Stimulated activated CD8-positive, alpha-beta memory T cell treated with anti-CD3 and anti-CD28 coated beads, Interleukin-12 subunit alpha, Interleukin-12 subunit beta, amount 100 ng/mL, for 4 hours (primary cell): ENCODE measurements at places on chromosomes 7 and 10.

GRCh38 chr7:100914879-100915447 is 19.3 kb upstream of the ACHE start:
- no peak for DNase-seq

- no peak for DNase-seq
Observed at GRCh38 chr10:121813211-121813815, 114.5 kb downstream of the ATE1 start.

DNA sequence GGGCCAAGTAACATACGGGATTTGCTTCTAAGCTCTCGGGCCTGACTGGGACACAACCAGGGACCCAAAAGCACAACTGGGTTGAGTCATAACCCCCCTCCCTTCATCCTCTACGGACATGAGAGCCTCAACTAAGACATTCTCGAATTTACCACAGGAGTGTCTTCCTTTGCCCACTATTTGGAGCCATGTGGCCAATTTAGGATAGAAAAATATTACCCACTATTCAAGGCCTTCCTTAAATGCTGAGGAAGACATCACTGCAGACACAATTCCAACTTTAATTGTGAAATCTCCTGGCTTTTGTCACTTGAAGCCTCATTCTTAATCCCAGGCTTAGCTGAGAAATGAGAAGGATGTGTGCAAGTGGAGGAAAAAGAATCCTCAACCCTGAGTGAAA is 11.8 kb downstream of the CTBP2 start:
- DNase-seq = no peak

DNA sequence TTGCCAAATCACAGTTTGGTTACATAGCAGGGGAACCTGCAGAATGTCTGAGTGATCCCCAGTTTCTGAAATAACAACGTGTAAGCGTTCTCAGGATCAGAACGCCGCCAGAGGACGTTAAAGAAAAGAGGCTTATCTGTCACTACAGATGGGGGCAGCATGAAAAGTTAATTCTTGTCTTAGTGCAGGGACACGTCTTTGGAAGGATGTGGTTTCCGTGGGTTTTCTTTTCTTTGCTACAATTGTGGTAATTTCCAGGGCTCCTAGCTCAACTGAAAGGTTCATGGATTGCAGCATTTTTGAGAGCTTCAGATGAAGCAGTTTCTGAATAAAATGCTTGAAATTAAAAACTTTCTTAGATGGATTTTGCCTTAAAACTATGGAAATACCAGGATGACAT is 106.6 kb downstream of the PRKCQ start:
- no peak for DNase-seq

DNA sequence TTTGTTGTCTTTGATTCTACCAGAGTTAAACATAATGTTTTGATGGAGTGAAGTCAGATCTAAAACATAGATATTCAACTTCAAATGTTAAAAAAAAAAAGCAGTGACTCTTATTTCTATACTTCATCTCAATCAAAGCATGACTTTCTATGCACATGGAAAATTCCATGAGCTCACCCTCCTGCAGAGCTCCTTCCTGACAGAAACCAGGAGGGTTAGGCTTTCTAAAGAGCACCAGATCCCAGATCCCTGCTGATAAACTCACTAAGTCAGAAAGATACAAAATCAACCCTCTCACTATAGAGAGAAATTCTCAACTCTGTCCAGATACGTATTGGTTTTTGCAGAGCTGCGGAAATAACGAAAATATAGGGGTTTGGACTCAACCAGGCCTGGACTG is 122.6 kb downstream of the FAM107B start:
- DNase-seq = no peak

- DNase-seq = no peak
Observed at GRCh38 chr7:33043501-33044400, 18.8 kb downstream of the NT5C3A start.

DNA sequence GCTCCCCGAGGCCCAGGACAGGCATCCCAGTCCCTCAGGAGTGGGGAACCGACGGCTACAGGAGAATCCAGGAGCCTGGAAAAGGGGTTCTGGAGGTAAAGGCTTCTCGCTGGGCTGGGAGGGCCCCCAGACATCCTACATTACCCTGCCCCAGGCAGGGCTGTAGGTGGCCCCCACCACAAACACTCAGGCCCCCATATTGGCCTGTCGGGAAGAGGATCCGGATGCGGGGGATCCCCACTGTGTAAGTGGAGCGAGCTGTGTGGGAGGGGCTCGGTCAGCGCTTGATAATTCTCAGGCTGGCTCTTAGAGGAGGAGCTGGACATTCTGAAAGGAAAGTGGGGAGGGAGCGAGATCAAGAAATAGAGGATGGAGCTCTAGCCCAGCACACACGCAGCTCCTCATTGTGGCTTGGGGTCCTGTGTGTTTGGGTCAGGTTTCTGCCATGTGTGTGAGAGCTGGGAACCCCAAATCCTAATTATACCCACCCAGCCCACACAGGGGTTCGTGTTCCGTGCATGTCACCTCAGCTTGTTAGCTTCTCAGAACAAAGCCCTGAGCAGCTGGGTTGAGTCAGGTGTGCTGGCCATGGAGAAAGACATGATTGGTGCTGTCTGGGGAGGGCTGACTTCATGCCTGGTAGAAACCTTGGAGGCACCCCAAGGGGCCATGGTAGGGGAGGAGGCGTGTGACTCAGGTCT is 49.4 kb downstream of the ZNF467 start:
- no peak for DNase-seq

- no peak for DNase-seq
Observed at GRCh38 chr10:6319119-6319518, 116.4 kb downstream of the PFKFB3 start.

DNA sequence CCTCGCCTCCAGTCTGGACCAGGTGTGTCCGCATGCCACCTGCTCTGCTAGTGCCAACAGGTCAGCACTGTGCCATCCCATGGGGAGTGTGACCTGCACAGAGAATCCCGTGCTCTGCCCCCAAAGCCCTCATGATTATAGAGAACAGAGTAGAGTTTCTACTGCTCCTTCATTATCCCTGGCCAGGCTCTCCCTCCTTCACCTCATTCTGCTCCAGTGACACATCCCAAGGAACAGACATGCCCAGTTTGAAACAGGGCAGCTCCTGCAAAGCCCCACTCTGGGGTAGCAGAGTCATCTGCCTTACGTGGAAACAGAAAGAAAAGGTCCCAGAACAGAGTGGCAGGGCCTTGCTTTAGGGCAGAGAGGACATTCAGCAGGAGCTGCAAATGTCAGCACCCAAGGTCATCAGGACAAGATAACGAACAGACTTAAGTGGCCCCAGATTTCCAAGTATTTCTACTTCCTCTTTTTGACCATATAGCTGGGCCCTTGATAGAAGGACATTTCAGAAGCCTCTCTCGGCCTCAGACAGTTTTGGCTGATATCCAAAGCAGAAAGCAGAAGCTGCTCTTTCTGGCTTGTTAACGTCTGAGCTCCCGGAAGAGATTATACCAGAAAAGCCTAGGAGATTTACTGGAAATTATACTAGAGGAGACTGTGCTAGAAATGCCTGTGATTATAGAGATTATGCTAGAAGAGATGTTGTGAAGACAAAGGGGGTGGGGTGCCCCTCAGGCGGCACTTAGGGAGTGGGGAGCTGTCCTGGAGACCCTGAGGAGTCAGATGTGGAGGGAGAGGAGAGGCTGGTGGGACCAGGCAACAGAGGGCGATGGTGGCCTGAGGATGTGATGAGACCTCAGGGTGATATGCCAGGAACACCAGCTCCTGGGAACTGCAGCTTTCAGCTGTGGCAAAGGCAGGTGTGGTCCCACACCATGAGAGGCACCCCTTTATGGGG is 12.6 kb downstream of the TMEM176B start:
- no peak for DNase-seq

GRCh38 chr7:118158766-118159165 is 25.2 kb upstream of the LSM8 start:
- DNase-seq = no peak

- DNase-seq = no peak
Observed at GRCh38 chr7:767941-768731, 41.1 kb upstream of the PRKAR1B start.

- no peak for DNase-seq
Observed at GRCh38 chr10:44799966-44800365, 111.2 kb upstream of the TMEM72 start.
